CD4-positive, alpha-beta T cell treated with Interleukin-6 at 100 ng/mL for 8 hours (primary cell): ENCODE measurements at places on chromosomes 2 and 18.
A peak's percentile ranks its signal among the peaks of the same experiment; 100 is the strongest.

DNA sequence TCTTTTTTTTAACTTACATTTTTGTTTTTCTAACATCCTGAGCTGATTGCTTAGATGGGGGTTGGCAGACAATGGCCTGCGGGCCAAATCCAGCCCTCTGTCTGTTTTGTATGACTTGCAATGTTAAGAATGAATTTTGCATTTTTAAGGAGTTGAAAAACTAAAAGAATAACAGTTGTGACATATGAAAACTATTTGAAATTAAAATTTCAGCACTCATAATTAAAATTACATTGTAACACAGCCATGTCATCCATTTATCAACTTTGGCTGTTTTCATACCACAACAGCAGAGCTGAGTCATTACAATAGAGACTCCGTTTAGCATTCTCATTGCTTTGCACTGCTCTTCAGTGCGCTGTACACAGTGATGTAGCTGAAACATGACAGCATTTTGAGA is 94.1 kb upstream of the MC4R start:
- no peak for DNase-seq

DNA sequence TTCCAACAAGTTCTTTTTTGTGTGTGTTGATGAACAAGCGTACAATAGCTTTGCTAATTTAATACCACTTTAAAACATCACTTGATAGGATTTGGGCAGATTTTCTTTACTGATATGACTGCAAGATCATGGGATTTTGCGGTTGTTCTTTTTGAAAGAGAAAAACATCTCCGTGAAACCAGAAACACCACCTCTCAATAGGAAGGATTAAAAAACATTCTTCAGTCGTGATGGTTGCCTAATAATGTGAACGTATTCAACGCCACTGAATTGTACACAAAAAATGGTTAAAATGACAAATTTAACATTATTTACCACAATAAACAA is 19.3 kb downstream of the RBMS1 start:
- no peak for DNase-seq

DNA sequence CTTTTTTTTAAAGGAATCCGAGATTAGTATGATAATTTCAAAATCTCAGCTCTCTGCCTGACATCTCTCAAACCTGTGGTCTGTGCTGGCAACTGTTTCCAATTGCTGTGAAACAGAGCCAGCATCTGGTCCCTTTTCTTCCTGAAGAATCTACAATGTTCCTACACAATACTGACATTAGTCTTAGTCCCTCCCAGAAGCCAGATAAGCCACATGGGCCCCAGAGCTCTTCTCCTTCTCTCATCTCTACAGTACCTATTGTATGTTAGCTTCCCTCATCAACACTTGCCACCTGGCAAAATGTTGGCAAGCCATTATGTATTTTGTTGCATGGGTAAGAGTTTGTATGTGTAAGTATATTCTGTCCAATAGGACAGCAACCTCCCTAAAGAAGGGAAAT is 62.9 kb upstream of the CDKL4 start:
- no peak for DNase-seq

- DNase-seq, result no peak
These were observed 146.1 kb downstream of the LNPK start for GRCh38 chr2:175855794-175856453.

DNA sequence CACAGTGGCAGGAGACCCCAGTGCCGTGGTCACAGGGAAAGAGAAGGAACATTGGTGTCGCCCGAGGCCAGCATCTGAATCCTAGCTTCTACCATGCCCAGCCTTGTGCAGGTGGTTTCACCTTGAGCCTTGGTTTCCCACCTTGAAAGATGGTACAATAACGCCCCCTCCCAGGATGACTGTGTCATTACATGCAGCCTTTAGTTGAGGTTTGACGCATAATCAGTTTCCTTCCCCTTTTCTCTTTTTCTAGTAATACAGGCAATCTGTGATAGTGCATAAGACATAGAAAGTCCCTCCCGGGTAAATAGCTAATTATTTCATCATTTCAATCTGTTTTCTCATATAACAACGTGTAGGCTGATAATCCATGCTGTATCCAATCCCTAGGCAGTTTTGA is 29.8 kb upstream of the ZNF407 start:
- DNase-seq, result no peak

DNA sequence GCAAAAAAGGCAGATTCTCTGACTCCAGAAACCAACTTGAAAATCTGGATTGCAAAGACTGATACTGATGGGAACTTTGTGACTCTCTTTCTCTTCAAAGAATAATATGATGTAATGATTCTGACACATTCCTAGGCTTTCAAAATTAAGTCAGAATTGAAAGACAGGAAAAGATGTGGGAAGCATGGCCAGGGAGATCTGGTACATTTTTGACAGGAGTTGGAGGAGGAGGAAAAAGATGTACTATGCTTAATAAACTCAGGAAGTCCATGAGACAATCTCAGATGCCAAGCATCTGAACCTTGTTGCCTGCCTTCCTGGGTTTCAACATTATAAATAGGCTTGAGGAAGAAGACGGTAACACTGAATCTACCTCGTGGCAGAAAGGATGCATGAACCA is 34.2 kb downstream of the KLF7 start:
- no peak for DNase-seq

DNA sequence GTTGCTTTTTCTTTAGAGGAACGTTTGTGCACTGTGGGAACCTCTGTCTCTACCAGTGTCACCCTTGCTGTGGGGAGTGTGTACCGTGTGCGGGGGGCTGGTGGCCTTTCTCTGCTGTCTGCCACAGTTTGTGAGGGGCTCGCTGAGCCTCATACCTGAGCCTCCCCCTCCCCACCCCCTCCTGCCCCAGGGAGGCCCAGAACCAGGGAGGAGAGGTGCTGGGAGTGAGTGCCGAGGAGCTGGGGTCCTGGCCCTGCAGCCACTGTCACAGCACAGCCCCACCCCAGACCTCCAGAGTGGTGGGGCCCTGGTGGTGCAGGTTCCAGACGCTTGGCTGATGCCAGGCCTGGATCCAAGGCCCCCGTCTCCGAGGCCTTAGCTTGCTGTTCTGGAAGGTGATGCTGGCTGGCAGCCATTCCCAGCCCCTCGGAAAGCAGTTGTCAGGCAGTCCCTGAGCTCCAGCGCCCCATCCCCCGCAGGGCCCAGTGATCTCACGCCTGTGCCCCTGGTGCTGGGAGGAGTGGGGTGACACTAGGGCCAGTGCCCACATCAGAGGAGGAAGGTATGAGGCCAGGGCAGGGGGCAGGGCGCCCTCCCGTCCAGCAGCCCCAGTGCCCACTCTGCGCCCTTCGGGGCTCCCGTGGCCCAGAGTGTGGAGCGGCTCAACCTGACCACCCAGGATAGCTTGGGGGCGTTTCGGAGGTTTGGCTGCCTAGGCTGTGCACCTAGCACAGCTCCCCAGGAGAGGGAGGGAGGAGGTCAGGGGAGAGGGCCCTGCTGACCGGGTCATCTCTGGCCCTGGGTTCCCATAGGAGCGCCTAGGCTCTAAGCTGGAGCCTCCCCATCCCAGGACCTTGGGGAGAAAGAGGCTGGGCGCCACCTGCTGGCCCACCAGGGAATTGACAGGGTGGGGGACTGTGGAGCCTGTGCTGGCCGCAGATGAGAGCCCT is 53.0 kb upstream of the ALPP start:
- no peak for DNase-seq

GRCh38 chr2:173652767-173653431 is 298.2 kb downstream of the CDCA7 start:
- DNase-seq, result no peak

DNA sequence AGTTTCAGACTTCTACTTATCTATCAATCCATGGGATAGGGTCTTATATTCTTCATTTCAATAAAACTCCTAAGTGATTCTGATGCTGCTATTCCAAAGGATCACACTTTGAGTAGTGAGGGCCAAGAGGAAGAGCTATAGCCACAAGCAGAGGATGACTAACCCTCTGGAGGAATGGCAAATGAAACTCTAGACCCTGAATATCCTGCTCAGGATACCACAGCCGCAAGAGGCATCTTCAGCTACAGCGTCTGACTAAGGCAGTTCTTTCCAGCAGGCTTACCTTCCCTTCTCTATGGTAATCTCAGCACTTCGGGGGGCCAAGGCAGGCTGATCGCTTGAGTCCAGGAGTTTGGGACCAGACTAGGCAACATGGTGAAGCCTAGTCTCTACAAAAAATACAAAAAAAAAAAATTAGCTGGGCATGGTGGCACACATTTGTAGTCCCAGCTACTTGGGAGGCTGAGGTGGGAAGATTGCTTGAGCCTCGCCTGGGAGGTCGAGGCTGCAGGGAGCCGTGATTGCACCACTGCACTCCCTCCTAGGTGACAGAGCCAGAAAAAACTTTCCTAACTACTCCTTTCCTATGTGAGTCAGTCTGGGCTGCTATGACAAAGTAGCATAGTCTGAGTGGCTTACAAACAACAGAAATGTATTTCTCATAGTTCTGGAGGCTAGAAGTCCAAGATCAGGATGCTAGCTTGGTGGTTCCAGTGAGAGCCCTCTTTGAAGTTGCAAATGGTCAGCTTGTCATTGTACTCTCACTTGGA is 371.9 kb downstream of the IRS1 start:
- no peak for DNase-seq

GRCh38 chr2:105590780-105591660 is 153.7 kb upstream of the NCK2 start:
- no peak for DNase-seq

DNA sequence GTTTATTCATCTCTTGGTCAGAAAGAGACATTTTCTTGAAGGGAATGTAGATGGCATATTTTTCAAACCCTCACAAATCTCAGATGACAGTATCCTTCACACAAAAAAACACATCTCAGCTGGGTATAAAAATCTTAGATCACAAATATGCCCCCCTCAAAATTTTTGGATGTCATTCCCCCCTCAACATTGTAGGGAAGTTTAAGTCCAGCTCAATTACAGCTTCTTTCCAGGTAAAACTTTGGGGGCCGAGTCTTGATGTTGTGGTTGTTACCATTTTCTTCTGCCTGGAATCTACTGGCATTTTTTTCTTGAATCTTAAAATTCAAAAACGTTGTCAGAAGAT is 46.1 kb downstream of the HDAC4 start:
- DNase-seq, result no peak

DNA sequence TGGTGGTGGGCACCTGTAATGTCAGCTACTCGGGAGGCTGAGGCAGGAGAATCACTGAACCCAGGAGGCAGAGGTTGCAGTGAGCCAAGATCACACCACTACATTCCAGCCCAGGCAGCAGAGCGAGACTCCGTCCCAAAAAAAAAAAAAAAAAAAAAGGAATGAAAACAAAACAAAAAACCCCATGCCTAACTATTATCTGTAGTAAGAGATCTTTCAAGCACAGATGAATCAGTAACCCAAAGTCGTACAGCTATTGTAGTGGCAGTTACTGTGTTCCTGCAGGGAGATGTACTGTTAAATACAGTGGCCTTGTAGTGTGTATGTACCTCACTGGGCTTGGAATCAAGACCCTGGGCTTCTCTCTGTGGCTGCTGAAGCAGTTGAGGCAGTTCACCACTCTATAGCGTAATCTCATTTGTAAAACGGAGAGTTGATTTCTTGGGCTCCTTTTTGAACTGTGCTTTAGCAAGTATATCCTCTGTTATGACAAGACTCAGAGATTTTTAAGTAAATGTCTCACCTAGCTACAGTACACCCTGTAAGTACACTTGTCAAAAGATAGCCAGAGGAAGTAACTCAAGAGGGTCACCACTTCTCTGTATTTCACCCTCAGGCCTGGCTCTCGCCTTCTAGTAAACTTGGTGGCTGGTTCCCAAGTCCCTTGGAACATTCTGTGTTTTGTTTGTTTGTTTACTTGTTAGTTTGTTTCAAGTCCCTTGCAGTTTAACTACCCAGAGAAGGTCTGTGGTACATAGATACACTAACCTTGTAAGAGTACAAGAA is 109.6 kb upstream of the FOSL2 start:
- DNase-seq, result no peak

GRCh38 chr2:172329416-172329773 is 98.0 kb upstream of the ITGA6 start:
- DNase-seq, result no peak

- peak; percentile 39 for DNase-seq
These were observed 1.2 kb upstream of the CHMP1B start for GRCh38 chr18:11849841-11850634.

GRCh38 chr2:218129458-218130135 is 3.8 kb downstream of the CXCR2 start:
- DNase-seq, result no peak

GRCh38 chr2:218282173-218282991 is 9.9 kb downstream of the TMBIM1 start:
- DNase-seq, result no peak

- DNase-seq, result no peak
These were observed 137.9 kb upstream of the PARD3B start for GRCh38 chr2:204407204-204408014.

DNA sequence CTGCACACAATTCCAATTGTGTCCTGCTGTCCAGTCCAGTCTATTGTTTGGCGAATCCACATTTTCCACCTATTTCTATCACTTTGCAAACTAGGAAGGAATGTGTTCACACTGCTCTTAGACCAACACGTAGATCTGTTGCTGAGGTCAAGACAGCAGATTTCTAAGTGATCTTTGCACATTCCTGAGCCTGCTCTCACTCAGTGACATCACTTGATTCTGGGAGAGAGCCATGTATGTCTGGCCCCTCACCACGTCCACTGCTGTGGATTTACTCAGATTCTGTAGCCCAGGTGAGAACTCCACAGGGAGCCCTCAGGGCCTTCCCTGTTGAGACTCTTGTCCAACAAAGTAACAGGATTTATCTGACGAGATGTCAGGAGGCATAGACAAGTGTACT is 317.2 kb downstream of the TSN start:
- no peak for DNase-seq

GRCh38 chr2:24456599-24457556 is 34.2 kb upstream of the NCOA1 start:
- DNase-seq, result no peak

DNA sequence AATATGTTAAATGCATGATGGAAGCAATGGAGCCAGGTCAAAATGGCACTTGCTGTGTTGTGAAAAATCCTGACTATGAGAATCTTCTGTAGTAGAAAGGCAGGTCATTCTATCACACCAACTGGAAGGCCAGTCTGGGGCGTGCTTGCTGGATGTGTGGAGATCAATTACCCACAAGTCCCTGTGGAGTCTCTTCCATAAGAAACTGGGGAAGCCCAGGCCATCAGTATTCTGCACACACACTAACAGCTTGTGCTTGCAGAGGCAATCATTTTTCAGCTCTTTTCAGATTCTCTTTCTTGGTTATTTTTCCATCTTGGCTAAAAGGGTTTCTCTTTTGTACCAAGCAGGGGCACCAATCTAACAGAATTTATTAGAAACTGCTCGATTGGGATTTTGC is 190.8 kb downstream of the SLC8A1 start:
- no peak for DNase-seq

GRCh38 chr18:55252053-55252675 is 292.9 kb upstream of the CCDC68 start:
- DNase-seq, result no peak

DNA sequence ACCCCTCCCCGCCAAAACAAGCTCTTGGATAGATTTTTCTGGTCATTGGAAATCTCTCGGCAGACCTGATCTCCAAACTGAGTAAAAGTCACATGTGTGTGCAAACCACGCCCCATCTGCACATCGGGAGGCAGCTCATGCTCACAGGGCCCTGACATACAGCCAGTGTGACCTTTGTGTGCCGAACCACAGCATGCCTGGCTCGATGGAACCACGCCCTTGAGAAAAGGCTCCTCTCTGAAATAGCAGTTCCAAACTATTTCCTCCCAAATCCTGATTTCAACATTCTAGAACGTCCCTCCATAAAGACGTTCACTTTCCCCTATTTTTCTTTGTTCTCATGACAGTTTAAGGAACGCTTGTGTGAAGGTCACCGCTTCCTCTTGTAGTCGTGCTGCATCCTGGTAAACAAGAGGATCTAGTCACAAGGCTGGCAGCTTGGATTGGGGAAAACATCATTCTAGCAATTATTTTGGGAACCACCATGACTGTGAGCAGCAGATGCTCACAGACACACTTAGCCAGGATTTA is 59.3 kb upstream of the MAP4K4 start:
- no peak for DNase-seq
